ENCODE measurements at places on chromosomes 3 and 15.

GRCh38 chr3:156264771-156265170 is 144.4 kb downstream of the KCNAB1 start:
- peak; percentile 15 for DNase-seq

- no peak for DNase-seq
These were observed 55.4 kb downstream of the AGBL1 start for GRCh38 chr15:86135041-86135440.

GRCh38 chr3:140758791-140759444 is 81.1 kb downstream of the TRIM42 start:
- DNase-seq: no peak

DNA sequence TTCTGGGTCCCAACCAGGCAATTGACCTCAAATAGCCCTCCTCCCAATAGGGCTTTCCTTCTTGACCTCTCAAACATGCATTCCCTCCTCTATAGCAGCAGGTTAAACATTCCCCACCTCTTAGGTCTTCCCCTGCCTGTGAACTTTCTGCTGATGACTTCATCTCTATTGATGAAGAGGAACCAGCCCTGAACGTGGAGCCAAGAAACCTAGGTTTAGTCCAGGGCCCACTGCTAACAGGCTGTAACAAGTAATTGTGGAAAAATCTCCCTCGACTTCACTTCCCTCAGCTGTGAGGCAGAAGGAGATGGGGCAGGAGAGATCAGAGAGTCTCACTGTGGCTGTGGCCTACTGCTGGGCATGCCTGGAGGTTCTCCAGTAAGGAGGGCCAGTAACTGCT is 24.7 kb downstream of the ILDR1 start:
- no peak for DNase-seq

GRCh38 chr3:38454884-38455638 is 1.4 kb downstream of the ACVR2B start:
- no peak for DNase-seq

DNA sequence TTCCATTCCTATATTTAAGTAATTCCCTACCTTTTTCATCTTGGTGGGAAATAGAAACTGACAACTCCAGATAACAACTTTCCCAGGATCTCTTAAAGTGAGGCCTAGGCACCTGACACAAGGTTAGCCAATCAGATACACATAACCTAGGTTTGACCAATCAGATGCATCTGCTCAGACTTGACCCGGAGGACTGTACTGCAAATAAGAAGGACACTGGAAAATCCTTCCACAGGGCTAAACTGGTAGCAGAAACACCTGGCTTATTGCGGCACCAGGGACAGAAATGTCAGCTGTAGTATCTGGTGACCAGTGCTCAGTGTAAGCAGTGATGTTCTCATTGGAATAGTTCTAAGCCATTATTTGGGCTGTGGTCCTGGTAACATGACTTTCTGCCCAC is 204.5 kb upstream of the SLCO3A1 start:
- DNase-seq: no peak

DNA sequence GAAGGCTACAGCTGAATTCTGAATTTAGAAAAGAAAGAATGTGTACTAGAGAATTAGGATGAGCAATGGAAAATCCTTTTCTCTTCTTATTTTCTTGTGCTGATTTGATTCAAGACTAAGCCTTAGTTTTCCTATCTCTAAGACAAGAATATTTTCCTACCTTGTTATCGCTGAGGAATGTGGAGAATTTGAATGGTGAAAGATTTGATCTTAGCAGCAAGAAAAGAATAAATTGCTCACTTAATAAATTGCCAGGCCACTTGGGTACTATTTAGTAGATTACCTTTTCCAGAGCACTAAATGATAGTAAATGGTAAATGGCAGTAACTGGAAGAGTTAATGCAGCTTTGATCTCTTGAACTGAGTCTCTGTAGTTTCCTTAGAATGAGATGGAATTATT is 145.7 kb upstream of the MEIS2 start:
- no peak for DNase-seq

- DNase-seq: no peak
These were observed 832 bp upstream of the CACNA1D start for GRCh38 chr3:53493595-53493962.

GRCh38 chr15:33182278-33182905 is 12.1 kb downstream of the FMN1 start:
- DNase-seq: no peak

DNA sequence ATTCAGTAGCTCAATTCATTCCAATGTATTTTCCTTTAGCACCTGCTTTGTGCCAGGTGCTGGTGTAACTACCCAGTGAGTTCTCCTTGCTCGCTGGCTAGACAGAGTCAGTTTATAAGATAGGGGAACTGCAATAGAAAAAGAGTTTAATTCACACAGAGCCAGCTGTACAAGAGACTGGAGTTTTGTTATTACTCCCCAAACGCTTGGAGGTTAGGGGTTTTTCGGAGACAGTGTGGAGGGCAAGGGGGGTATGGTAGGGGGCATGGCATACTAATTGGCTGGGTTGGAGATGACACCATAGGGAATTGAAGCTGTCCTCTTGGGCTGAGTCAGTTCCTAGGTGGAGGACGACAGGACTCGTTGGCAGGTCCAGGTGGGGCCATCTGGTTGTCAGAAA is 5.4 kb upstream of the CFAP91 start:
- no peak for DNase-seq

DNA sequence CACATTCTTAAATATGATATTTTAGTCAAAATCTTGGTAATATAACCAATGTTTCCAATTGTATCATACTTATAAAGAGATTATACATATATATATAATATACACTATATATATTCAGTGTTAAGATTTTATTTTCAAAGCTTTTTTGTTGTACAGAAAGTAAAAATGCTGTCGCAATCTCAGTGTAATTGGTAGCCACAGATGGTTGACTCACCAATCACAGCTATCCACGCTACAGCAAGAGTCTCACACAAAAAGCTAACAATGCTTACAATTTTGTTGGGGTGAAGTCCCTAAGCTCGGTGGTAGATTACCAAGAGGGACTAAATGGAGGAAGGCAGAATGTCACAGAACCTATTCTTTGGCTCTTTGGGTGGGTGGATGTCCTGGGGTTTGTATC is 16.9 kb upstream of the CFAP161 start:
- no peak for DNase-seq

DNA sequence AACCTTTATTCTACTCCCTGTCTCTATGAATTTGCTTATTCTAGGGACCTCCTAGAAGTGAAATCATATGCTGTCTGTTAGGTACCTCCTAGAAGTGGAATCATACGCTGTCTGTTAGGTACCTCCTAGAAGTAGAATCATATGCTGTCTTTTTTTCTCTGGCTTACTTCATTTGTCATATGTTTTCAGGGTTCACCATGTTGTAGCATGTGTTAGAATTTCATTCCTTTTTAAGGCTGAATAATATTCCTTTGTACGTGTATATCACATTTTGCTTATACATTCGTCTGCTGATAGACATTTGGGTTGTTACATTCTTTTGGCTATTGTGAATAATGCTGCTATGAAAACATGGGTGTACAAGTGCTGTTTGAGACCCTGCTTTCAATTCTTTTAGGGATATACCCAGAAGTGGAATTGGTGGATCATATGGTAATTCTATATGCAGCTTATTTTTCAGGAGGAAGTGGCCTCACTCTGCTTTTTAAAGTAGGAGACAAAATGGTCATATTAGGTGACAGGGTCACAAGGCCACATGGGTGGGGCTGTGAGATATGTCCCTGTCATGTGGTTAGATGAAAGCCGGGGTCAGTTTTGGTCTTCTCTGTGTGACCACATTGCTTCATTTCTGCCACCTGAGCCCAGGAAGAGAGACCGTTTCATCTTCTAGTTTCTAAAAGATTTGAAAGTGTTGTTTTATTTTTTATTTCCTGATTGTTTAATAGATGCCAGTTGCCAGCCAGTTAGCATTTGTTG is 76.7 kb downstream of the FLNB start:
- DNase-seq: no peak

DNA sequence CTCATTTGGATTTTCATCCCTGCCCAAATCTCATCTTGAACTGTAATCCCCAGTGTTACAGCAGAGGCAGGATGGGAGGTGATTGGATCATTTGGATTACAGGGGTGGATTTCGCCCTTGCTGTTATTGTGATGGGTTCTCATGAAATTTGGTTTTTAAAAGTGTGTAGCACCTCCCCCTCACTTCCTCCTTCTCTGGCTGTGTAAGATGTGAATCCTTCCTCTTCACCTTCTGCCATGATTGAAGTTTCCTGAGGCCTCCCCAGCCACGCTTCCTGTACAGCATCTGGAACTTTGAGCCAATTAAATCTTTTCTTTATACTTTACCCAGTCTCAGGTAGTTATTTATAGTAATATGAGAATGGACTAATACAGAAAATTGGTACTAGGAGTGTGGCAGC is 316.8 kb downstream of the PLCL2 start:
- DNase-seq: no peak

DNA sequence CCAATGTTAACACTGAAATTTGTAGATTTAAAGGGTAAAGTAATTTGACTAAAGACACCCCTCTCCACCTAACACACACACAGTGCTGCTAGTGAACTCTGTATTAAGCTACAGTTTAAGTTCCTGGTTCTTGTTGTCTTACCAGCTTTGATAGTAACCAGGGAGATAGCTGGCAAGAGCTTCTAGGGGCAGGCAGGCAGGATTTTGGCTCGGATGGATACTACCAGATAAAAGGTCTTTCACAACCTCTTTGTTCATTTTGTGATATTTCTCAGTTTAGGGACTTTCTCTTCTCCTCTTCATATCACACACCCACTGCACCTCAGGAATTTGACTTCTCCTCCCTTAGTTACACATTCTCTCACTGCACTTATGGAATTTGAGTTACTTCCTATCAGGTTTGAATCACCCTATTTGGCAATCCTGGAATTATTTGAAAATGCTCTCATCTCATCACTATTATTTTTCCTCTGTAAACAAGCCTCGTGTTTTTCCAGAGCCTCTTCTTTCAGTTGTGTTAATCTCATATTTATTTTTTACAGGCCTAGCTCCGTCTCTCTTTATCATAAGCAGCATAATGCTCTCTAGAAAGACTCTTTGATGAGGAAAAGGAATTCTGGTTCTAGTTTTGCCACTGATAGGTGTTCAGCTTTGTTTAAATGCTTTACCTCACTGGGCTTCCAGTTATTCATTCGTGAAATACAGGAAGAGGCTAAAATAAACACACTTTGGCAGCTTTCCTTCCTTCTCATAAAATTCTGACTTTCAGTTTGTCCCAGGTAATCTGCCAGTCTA is 23.0 kb upstream of the CLDN1 start:
- DNase-seq: peak; percentile 81

DNA sequence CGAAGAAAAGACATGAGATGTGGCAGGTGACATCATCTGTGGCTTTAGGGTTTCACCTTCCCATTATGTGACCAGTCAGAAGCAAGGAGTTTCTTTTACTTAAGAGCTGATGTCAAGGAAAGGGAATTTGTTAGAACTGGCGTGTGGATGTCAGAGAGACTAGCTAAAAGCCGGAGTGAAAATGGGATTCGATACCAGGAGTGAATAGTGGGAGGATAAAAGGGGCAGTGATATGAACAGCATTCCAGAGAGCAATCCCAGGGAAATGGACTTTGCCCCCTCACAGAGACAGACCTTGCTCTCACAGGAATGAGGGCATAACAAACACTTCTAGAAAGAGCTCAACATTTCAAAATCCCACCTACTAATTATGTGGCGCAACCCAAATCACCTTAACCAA is 5.9 kb upstream of the FMN1 start:
- no peak for DNase-seq

DNA sequence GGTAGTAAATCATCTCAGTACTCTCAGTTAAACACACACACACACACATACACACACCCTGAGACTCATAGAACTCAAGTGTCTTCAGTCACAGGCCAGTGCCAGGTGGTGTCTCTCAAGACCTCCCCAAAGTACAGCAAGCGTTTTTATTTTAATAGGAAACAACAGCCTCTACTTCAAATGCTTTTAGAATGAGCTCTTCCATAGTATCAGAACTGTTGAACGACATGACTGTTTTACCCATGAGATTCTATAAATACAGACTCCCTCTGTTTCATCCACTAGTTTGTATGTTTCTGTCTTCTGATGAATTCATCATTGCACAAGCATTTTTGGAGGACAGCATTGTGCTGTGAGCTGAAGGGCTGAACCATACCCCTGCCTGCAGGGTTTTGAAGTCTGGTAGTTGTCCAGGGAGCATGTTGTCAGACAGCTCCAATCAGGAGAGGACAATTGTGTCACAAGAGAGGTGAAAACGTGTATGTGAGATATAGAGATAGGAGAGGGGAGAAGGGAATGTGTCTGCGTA is 201.0 kb upstream of the BCL6 start:
- no peak for DNase-seq

DNA sequence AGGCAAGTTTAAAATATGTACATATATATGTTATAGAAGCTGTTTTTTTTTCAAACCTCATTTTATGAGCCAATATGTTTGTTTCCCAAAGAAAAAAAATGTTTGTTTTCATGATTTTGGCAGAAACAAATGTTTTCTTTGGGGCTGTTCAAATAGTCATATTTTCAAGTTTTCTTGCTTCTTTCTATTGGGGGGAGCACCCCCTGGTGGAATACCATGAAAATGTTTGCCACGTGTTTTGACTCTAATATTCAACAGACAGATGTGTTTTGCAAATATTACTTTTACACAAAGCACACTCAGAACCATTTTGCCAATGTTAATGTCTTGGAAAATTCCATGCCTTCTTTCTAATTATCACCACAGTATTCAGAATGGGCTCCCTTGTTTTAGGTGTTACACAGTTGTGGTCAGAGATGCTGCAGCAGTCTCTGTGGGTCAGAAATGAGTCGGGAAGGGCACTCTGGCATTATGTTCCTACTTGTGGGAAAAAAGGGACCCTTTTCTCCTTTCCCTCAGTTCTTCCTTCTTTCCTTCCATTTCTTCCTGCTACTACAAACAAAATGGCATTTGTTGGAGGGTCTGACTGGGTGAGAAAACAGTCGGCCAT is 817.0 kb downstream of the TUSC7 start:
- DNase-seq: no peak
